ENCODE measurements at places on chromosomes 3 and 15.

- no peak for DNase-seq
Observed at GRCh38 chr15:57769266-57769665, 62.8 kb downstream of the POLR2M start.

DNA sequence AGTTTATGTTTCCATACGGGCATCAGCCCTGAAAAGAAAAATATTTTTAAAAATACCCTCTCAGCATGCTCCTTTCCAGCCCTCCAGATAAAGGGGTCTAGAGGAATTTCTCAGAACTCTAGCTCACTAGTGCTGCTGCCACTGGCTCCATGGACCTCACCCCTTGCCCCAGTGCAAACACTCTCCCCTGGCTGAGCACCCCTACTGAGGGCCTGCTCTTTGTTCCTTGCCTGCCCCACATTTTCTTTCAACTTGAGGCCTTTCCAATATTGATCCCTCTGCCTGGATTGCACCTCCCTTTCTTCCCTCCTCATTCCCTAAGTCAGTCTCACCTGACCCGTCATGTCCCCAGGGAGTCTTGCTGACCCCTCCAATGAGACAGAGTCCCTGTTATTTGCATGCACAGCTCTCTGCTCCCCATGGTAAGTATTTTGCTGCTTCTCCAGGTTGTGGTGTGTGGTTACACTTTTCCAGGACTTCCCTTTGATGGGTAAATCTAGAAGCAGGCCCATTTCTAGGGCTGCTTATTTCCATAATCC, 196.5 kb downstream of the EPHB1 start:
- no peak for DNase-seq

DNA sequence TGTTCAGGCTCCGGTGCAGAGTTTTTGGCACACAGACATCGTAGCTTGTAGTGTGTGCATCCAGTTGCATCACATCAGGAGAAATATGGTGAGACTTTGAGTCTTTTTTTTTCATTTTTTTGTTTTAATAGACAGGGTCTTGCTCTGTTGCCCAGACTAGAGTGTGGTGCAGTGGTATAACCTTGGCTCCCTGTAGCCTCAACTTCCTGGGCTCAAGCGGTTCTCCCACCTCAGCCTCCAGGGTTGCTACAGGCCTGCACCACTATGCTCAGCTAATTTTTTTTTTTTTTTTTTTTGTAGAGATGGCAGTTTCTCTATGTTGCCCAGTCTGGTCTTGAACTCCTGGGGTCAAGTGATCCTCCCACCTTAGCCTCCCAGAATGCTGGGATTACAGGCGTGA, 51.1 kb upstream of the TEX264 start:
- no peak for DNase-seq

- no peak for DNase-seq
Observed at GRCh38 chr15:59521443-59521842, 83.5 kb downstream of the FAM81A start.

DNA sequence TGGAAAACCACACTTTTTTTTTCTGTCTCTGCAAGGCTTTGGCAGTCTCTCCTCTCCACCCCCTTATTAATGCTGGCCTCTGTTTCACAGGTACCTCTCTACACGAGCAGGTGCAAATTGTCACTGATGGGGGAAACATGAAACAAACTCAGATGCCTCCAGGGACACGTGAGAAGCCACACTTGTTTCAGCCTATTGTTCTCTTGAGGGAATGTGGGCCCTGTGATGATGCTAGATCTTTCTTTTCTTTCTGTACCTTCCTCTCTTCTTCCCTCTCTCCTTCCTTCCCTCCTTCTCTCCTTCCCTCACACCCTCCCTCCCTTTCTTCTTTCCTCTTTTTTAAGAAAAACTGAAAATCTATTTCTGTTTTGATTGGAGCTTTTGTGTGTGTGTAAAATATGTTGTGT, 5.7 kb upstream of the BLM start:
- DNase-seq: no peak

Data from stimulated activated CD8-positive, alpha-beta memory T cell treated with anti-CD3 and anti-CD28 coated beads, Interleukin-7, amount 100 ng/mL, for 48 hours (primary cell).